ENCODE measurements at places on chromosomes 3 and 15. TPM values are rescaled to one million over a fixed set of nuclear protein-coding genes. Genes with fewer than 3 reads are reported as not detected.

- no peak for DNase-seq
Measured at GRCh38 chr3:183100376-183100775, 1.1 kb upstream of the MCCC1 start.

GRCh38 chr15:87752250-87752951 is 504.1 kb downstream of the NTRK3 start:
- DNase-seq, result peak; percentile 85

GRCh38 chr3:5019411-5020241 is 40.4 kb downstream of the BHLHE40 start:
- peak; percentile 68 for DNase-seq

DNA sequence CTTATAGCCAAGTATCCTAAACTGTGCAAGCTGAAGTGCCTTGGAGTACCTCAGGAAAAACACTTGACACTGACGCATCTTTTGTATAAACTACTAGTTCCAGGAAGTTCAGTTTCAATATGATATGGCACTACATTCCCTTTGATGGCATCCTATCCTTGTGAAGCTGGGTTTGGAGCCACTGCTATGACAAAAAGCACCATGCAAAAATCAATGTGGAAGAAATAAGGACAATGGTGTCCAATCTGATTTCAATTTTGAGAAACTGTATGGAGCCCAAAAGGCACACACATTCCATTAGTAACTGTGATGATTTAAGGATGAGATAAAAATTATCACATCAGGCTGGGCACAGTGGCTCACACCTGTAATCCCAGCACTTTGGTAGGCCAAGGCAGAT is 5.6 kb downstream of the RPS27L start:
- no peak for DNase-seq

GRCh38 chr3:128864351-128864811 is 15.0 kb upstream of the ACAD9 start:
- DNase-seq, result peak; percentile 33

DNA sequence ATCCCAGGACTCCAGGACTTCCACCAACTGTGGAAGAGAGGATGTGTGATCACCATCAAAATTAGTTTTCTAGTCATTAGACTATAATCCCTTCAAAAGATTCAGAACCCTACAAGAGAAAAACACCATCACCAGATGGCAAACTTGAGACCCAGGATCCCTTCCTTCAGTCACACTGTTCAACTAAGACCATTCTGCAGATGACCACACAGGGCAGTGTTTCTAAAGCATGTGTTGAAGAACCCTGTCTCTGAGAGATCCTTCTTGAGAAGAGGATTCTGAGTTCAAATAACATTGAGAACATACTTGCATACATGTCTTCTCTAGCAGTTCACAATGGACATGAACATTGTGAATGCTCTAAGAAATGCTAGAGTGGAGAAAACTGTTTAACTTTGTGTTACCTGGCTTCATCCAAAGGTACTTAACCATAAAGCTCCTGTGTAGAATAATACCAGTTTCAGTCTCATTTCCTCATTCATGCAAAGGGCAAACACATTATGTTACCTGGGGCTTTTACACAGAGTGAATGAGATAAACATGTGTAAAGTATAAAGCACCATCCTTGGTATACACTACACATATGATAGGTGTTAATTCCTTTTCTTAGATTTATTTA is 2.4 kb upstream of the ADGRG7 start:
- no peak for DNase-seq

- no peak for DNase-seq
Measured at GRCh38 chr3:86244905-86245304, 746.0 kb downstream of the VGLL3 start.

PIGZ gene
- 3.9 TPM for total RNA-seq

- peak; percentile 4 for DNase-seq
Measured at GRCh38 chr3:63245726-63246241, 32.3 kb upstream of the SYNPR start.

CCK gene
- total RNA-seq, result 0.97 TPM

DNA sequence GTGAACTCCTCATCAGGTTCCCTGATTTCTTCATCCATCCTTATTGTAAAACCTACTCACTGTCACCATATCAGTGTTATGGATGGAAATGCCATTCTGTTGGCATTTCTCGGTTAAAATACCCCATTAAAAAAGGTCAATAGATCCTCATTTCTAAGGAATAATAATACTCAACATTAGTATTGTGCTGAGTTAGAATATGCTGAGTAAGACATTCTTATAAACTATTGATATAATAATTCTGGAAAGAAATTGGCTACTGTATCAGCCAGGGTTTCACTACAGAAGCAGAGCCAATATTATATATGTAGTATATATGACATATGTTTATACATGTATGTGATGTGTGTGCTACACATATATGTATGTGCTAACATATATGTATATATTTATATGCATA is 95.4 kb upstream of the KCNH8 start:
- no peak for DNase-seq

TMEM41A gene
- 15.8 TPM for total RNA-seq

DNA sequence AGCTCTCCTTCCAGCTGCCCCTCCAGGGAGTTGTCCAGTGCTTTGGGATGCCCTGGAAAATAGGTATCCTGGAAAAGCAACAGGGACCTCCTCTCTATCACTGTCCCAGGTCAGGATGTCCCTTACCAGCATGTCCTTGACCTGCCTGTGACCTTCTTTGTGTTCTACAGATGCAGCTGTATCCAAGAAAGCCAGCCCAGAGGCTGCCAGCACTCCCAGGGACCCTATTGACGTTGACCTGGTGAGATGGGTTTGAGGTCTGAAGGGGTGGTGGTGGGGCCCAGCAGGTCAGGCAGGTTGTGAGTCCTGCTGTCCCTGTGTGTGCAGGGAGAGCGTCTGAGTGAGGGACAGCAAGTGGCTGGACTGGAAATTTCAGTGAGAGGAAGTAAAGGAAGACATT is 30.2 kb downstream of the PML start:
- DNase-seq, result no peak

SEMA6D gene
- 1.4 TPM for total RNA-seq
